ENCODE measurements at places on chromosomes 7 and 10. TPM values are rescaled to one million over a fixed set of nuclear protein-coding genes. Genes with fewer than 3 reads are reported as not detected.

Gene VPS37D
- 10.0 TPM for total RNA-seq

Gene CYP2C19
- 0.48 TPM for total RNA-seq

Gene ATOH7
- total RNA-seq: 1.4 TPM

Gene GNAT3
- not detected for total RNA-seq

Gene CREB3L2
- 22.7 TPM for total RNA-seq

Gene NPY4R
- total RNA-seq: not detected

Gene NUPR2
- total RNA-seq: not detected

Gene MTERF1
- 13.7 TPM for total RNA-seq

Gene LIPK
- not detected for total RNA-seq

Gene TAS2R5
- 5.5 TPM for total RNA-seq

Gene SHTN1
- 201 TPM for total RNA-seq

Gene PPP1R3A
- not detected for total RNA-seq

Gene PRPS1L1
- total RNA-seq: not detected

Gene KIAA1217
- total RNA-seq: 61.1 TPM

Gene TMEM168
- total RNA-seq: 15.8 TPM

Gene RGR
- 14.3 TPM for total RNA-seq

Gene ADIRF
- 91.8 TPM for total RNA-seq

Gene HOGA1
- 4.6 TPM for total RNA-seq

Gene STEAP4
- total RNA-seq: 0.49 TPM

Gene EBF3
- 0.35 TPM for total RNA-seq

Gene FEZF1
- total RNA-seq: not detected

Gene RTKN2
- 2.4 TPM for total RNA-seq

Gene RPS24
- total RNA-seq: 397 TPM

Gene SPDYE18
- total RNA-seq: 5.6 TPM

Gene HOXA4
- not detected for total RNA-seq

Gene DNAH11
- total RNA-seq: 0.99 TPM

All from dorsolateral prefrontal cortex (tissue), 122 donors.